ENCODE measurements at places on chromosomes 6 and 20. TPM values are rescaled to one million over a fixed set of nuclear protein-coding genes. Genes with fewer than 3 reads are reported as not detected.

The EYA2 gene
- 1.6 TPM for total RNA-seq

The RGS17 gene
- 7.8 TPM for total RNA-seq

The ZBTB12 gene
- 3.8 TPM for total RNA-seq

The B3GALT4 gene
- 8.7 TPM for total RNA-seq

The POFUT1 gene
- total RNA-seq, result 47.8 TPM

The MCHR2 gene
- not detected for total RNA-seq

The FOXC1 gene
- total RNA-seq, result 15.7 TPM

The CAGE1 gene
- total RNA-seq, result 0.33 TPM

The SLC24A3 gene
- total RNA-seq, result 0.57 TPM

The RAB23 gene
- total RNA-seq, result 21.4 TPM

The ATP9A gene
- total RNA-seq, result 23.7 TPM

The ADGB gene
- total RNA-seq, result not detected

The SRSF12 gene
- total RNA-seq, result 0.09 TPM

The SLC25A27 gene
- 6.2 TPM for total RNA-seq

The RWDD2A gene
- total RNA-seq, result 5.0 TPM

The ARFGEF3 gene
- total RNA-seq, result 0.09 TPM

The OGFR gene
- total RNA-seq, result 31.0 TPM

The COMMD7 gene
- 49.3 TPM for total RNA-seq

The PIGT gene
- 67.4 TPM for total RNA-seq

The CALHM4 gene
- total RNA-seq, result not detected

The CCN6 gene
- total RNA-seq, result not detected

The PROCR gene
- 62.2 TPM for total RNA-seq

The TNF gene
- not detected for total RNA-seq

The LAMA2 gene
- total RNA-seq, result 103 TPM

The ACTL10 gene
- 2.5 TPM for total RNA-seq

The RMND1 gene
- total RNA-seq, result 36.4 TPM

The ARHGAP40 gene
- total RNA-seq, result not detected

The BMP7 gene
- total RNA-seq, result not detected

The CNR1 gene
- not detected for total RNA-seq

The PI3 gene
- total RNA-seq, result not detected

The NKAIN4 gene
- not detected for total RNA-seq

The PAK5 gene
- not detected for total RNA-seq
